ENCODE measurements at places on chromosomes 1 and 21.

GRCh38 chr1:167808690-167809089 lies 86.9 kb downstream of the MPZL1 start:
- no peak for DNase-seq

DNA sequence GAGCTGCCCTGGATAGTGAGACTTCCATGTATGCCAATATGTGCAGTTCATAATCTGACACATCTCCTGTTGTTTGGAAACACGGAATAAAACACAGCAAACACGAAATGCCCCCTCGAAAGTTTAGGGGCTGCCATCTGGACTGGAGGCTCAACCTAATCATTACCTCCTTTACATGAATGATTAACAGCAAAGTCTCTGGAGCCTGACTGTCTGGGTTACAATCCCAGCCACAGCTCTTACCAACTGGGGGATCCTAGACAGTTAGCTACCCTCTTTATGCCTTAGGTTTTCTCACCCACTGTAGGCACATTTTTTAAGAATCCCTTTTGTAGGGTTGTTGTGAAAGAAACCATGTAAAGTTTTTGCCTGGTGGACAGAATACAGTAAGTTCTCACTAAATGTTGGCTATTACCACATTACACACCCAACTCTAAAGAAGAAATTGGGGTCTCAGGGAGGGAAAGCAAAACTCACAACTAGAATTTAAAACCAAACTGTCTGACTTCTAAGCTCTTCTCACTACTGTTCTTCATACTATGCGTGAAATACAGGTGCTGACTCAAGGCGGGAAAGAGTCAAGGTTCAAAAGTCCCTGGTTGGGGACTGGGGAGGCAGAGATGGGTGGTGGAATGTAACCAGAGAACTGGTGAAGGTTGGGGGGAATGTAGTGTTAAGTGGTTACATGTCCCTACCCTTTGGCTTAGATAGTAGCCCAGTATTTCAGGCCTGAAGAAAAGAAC lies 24.2 kb downstream of the CYP4A22 start:
- no peak for DNase-seq

DNA sequence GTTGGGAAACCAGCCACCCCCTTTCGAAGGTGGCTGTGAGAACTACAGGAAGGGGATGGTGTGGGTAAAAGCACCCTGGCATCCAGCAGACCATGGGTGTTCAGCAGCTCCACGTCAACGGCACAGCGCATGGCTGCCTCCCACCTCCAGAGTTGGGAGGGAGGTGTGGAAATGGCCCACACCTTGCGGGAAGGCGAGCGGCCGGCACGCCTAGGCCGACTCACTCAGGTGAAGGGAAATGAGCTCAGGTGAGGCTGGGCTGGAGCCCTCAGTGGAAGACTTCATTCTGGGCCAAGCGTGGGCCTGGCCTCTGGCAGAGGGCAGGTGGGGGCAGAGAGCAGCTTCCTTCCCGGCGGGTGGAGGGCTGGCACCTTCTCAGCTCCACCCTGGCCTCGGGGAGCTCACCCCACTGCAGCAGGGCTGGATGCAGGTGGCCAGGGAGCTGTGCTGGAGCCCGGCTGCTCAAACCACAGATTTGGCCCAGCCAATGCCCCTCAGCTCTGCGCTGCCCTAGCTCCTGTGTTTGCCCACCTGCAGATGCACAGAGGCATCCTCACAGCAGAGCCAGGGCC lies 24.8 kb upstream of the ALDH4A1 start:
- DNase-seq: no peak

- DNase-seq: no peak
Observed at GRCh38 chr1:36107394-36107793, 17.6 kb downstream of the COL8A2 start.

GRCh38 chr1:184890539-184890973 lies 83.8 kb downstream of the NIBAN1 start:
- no peak for DNase-seq

- no peak for DNase-seq
Observed at GRCh38 chr21:33256019-33256418, 10.1 kb upstream of the IL10RB start.

DNA sequence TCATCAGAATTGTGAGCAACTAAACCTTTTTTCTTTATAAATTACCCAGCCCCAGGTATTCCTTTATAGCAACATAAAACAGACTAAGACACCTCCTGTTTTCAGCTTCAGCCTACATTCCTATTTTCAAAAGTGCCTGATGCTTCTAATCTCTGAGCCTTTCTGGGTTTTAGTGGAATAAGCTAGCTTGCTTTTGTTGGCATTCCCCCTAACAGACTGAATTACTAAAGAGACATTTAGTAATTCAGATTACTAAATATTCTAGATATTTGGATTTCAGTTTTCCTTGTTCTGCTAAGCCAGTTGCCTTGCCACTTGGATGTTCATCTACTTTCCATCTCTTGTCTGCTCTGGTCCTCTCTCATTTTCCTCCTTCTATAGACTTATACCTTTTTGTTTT lies 10.5 kb upstream of the GNG12 start:
- no peak for DNase-seq

GRCh38 chr21:43865540-43866259 lies 677 bp downstream of the AGPAT3 start:
- peak; percentile 22 for DNase-seq

DNA sequence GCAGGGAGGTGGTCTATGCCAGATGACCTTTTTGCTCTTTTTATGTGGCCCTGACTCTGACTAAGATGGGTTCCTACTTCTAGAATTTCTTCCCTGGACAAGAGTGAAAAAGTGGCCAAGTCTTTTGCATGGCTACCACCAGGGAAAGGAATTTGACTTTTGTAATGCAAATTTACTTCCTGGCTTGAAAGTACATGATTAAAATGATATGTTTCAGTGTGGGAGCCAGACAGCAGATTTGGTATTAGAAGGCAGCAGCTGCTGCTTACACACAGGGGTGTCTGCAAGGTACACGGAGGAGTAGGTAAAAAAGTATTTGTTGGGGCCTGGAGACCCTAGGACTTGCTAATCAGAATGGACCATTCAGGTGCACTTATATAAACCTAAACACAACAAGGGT lies 78.4 kb downstream of the KCND3 start:
- DNase-seq: no peak

DNA sequence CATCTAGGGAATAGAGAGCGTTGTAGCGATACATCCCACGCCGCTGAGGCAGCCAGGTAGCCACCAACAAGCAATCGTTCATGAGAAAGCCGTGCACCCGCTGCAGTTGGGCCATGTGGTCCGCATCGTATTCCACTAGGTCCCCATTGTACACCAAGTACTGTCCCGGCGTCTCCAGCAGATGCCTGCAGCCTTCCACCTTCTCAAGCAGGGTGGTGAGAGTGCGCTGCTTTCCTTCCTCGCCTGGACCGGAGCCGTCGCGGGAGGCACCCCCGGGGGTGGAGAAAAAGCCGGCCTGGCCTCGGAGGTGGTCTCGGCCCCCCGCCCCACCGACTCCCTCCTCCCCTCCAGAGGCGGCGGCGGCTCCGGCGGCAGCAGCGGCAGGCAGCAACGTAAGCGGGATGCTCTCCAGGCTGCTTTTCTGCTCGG lies 595 bp downstream of the EXOC8 start:
- DNase-seq: no peak
